Glutamatergic neuron (in vitro differentiated cells): ENCODE measurements at places on chromosomes 4 and X.

GRCh38 chr4:161714022-161714751 is 449.6 kb downstream of the FSTL5 start:
- no peak for DNase-seq

DNA sequence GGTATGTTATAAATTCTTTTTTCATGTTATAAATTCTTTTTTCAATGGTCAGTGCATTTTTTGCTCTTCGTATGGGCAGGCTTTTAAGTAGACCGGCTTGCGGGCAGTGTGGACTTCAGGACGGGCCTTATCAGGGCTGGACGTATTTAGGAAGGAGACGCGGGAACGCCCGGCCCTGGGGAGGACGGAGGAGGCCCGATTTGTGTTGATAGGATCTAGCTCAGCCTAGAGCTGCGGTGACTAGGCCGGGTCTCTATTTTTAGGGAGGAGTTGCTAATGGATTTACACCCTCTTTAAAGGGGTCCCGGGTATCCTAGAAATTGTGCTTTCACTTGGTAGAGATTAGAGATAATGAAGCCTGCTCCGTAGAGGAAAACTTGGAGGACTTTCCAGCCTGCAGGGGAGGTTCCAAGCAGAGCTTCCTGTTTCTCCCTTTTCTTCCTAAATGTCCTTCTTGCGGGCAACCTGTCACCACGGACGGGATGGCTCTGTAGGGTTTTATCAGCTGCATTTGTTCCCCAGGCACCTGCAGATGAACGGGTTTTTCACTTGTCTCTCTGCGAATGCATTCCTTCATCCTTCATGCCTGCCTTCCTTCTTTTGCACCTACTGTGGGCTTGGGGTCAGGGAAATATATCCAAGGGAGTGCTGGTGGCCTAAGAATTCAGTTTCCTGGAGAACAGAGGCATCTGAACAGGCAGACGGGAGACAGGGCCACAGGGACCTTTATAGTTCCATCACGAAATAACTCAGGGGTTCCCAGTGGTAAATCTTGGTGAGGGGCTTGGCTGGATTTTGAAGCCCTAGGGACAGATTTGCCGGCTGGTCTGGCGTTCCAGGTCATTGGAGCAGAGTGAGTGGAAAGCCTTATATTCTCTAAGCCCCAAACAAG is 1.4 kb downstream of the CD99 start:
- DNase-seq: no peak

DNA sequence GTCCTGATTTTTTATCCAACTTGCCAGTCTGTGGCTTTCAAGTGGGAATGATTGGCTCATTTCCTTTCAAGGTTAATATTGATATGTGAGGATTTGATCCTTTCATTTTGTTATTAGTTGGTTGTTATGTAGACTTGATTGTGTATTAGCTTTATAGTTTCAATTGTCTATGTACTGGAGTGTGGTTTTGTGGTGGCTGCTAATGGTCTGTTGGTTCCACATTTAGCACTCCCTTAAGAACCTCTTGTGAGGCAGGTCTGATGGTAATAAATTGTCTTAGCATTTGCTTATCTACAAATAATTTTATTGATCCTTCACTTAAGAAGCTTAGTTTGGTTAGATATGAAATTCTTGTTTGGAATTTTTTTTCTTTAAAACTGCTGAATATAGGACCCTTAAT is 190.6 kb downstream of the CPXCR1 start:
- no peak for DNase-seq

DNA sequence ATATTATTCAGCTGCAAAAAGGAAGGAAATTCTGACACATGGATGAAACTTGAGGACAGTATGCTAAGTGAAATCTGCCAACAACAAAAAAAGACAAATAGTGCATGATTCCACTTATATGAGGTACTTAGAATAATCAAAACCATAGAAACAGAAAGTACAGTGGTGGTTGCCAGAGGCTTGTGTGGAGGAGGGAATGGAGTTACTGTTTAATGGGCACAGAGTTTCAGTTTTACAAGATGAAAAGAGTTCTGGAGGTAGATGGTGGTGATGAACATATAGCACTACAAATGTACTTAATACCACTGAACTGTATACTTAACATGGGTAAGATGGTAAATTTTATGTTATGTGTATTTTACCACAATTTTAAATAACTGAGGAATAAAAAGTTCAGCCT is 212.0 kb upstream of the KLF3 start:
- no peak for DNase-seq

DNA sequence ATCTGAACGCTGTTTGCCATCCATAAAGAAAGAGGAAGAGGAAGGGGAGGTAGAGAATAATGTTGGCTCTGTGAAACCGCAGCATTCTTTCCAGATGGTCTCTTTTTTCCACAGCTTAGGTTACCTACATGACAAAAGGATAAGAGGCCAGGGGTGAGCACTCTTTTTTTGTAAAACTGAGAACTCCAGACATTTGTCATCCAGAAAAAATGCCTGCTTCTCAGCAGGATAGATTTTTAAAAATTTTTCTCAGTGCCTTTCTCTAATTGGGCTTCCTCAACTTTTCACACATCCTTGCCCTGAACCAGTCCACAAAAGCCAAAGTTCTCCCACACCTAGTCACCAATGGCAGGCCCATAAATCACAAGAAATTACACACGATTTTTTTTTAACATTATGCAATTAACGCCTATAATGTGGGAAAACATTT is 158.1 kb upstream of the TENM3 start:
- DNase-seq: no peak

DNA sequence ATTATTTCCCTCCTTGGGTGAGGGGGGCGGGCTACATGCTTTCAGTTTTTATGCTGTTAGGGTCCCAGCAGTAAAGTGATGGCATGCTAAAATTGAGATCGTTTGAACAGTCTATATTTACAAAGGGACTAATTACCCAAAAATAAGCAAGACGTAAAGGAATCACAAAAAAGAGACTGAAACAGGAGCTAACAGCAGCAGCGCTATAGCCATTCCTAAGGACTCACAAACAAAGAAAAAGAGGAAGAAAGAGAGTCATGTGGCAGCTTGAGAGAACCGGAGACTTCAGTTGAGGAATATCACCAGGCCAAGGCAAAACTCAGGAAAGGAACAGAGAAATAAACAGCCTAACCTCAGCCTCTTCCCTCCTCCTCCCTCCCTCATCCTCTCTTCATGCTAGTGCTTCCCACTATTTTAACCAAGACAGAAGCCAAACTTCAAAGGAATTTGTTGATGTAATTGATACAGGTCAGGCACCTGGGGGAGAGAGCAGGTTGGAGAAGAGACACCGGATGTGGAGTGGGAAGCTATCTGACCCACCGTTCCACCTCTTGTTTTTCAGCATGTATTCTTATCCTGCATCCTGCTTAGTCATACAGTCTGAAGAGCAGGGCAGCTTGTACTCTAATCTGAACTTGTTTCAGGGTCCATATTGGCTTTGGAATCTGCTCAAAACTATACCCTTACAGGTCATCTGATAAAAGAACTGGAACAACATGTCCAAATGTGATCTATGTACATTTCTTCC is 383.7 kb downstream of the NAF1 start:
- DNase-seq: no peak

- DNase-seq: no peak
These were observed 42.1 kb downstream of the VAMP7 start for GRCh38 chrX:155923200-155923599.

- no peak for DNase-seq
These were observed 59.2 kb downstream of the NSUN7 start for GRCh38 chr4:40808926-40809457.

DNA sequence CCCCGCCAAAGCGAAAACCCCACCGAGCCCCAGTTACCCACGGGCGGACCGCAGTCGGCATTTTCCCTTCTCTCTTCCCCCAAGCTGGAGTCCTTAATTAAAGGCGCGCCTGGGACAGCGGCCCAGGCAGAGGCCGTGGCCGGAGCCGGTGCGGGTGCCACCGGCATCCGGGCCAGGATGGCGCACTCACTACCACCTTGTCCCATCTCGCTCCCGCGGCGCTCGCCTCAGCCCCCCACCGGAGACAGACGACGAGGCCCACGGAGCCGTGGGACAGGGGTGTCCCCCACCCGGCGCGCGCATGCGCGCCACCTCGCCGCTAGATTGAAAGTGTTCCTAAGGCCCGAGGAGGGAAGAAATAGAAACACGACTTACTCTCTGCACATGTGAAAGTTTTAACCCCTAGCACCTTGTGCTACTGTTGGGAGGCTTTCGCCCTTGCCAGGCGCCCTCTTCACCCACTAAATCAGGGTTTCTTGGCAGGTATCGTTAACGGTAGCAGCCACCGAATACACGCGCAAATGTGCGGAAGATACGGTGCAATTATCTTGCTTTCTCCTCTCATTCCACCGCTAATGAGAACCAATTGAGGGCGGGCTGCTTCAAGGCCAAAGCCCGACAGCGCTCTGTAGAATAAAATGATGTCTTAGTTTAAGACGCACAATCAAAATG is 64.3 kb upstream of the CCDC160 start:
- DNase-seq: peak; percentile 21

DNA sequence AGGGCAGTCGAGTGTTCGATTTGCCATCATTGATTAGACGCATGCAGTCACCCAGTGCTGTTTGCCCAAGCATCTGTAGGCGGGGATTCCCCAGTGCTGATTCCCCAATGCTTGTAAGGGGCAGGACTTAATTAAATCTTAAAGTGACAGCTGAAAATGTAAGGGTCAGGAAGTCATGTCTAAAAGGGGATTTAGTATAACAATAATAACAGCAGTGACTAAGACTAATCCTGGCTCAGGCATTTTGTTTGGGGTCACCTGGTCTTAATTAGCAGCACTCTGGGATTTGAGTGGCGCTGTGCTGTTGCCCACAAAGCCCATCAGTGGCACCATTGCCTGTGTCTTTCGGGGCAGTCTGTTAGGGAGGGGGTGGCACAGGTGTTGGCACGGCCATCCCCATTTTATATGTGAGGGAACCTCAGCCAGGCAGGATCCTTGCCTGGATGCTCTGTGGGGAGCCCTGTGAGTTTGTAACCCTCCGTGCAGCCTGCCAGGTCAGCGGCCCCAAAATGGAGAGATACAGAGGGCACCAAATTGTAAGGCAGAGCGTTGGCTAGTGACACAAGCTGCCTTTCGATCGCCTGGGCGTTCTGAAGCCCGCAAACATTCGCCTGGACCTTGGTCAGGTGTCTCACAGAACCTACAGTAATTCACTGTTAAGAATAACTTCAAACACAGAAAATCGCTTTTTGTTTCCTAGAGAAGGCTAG is 146.7 kb downstream of the TBL1X start:
- DNase-seq: no peak

DNA sequence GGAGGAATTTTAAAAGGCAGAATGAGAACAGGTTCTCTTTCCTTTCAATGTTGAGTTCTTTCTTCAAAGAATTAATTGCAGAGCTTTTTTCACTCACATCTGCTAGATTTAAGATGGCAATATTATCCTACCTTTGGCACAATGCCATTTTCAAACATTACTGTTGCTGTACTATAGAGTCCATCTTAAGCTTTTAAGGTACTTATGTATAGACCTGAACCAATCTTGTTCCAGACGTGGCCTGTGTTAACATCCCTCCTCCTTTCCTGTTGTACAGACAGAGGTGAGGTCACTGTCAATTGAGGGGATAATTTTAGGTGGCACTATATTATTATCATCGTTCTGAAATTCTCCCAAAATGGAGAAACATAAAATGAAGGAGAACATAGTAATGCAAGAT is 53.0 kb upstream of the MYOZ2 start:
- DNase-seq: no peak

GRCh38 chr4:182252220-182252619 is 9.0 kb downstream of the TENM3 start:
- DNase-seq: no peak

DNA sequence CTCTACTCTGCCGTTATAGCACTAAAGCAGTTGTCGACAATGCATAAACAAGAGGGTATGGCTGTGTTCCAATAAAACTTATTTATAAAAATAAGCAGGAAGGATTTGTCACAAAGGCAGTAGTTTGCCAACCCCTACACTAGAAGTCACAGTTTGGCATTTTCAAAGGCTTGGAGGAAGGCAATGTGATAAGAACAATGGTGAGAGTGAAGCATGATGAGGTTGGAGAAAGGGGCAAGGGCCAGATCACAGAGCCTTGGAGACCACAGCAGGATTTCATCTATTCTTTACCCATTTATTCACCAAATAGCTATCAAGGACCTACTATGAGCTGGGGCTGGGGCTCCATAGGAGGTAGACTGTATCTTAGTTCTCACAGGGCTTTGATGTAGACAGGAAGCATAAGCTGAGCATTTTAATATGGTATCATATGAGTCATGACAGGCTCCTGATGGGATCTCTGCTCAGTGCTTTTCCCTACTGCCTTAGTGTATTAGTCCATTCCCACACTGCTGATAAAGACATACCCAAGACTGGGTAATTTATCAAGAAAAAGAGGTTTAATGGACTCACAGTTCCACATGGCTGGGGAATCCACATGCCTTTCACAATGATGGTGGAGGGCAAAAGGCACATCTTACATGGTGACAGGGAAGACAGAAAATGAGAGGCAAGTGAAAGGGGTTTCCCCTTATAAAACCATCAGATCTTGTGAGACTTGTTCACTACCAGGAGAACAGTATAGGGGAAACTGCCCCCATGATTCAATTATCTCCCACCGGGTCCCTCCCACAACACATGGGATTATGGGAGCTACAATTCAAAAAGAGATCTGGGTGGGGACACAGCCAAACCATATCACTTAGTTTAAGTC is 58.9 kb downstream of the PPM1K start:
- DNase-seq: no peak

DNA sequence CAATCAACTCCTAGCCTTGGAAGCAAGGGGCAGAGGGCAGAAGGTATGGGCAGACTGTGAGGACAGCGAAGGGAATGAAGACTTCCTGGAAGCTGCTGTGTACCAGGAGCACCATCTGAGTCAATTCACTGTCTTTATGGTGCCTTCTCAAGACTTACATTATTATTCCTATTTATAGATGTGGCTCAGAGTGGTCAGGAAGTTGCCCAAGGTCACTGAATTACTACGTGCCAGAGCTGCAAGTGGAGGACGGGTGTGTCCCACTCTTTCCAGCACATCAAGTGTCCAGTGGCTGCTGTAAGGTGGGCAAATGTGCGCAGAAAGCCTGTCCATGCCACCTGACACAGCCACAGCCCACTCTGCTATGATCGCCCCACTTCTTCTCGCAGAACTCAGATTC is 32.0 kb downstream of the SMPX start:
- no peak for DNase-seq

DNA sequence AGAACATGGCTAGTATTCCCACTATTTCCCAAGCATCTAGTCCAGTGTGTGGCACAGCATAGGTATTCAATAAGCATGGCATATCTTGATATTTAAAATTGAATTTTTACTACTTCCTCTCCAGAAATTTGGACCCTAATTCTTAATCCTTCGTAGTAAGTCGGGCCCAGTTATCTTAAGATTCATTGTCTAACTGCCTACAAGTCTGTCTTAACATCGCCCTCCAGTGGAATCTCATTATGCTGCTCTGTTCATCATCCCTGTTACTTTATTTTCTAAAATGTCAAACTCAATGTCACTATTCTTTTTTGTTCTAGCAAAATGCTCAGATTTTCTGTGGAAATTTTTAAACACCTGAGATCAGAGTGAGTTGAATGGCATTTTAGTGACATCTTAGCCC is 606.2 kb downstream of the KLHL13 start:
- no peak for DNase-seq

GRCh38 chrX:1932231-1932630 is 317.4 kb downstream of the ASMT start:
- no peak for DNase-seq

GRCh38 chr4:73668782-73669201 is 48.6 kb upstream of the RASSF6 start:
- DNase-seq: no peak

- no peak for DNase-seq
These were observed 37.8 kb downstream of the LRP2BP start for GRCh38 chr4:185357733-185358440.
